ENCODE measurements at places on chromosomes 13 and 19.

DNA sequence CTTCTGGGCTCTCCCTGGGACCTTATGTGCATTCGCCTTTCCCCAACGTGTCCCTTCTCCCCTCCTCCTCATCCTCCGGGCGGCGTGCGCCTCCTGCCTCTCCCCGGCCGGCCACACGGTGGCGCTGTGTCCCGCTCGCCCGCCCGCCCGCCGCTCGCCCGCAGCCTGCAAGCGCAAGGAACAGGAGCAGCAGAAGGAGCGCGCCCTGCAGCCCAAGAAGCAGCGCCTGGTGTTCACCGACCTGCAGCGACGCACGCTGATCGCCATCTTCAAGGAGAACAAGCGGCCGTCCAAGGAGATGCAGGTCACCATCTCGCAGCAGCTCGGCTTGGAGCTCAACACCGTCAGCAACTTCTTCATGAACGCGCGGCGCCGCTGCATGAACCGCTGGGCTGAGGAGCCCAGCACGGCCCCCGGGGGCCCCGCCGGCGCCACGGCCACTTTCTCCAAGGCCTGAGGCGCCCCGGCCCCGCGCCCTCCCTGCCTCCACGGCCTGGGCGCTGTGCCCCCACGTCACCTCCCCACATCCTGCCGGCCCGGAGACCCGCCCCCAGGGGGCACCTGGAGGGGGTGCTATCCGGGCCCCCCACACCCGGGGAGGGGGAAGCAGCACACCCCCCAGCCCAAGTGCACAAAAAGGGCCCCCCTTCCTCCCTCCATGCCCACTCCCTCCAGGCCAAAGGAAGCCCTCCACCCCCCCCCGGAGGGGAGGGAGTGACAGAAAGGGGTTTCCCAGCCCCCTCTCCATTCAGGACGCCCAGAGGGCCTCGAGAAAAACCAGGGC is 21.9 kb downstream of the ONECUT3 start:
- no peak for DNase-seq

- peak; percentile 55 for DNase-seq
Measured at GRCh38 chr19:17302391-17303166, 646 bp downstream of the ABHD8 start.

DNA sequence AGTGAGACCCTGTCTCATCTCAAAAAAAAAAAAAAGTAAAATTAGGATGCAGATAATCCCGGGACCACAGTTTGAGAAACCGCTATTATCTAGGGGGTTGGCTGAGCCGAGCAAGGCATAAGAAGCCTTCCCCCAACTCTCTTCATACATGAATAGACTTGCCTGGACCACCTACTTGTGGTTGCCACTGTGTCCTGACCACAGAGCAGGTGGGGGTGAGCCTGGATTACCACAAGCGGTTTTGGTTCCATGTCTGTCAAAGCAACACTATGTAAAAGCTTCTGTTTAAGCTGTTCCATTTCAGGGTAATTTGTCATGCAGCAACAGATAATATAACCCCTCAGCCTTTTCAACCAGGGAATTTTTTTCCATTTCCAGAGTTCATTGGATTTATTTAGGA is 3.3 kb upstream of the NAPA start:
- peak; percentile 84 for DNase-seq

GRCh38 chr13:20882206-20882605 is 20.3 kb downstream of the XPO4 start:
- no peak for DNase-seq

GRCh38 chr13:59494560-59494970 is 669.2 kb downstream of the DIAPH3 start:
- DNase-seq: no peak

DNA sequence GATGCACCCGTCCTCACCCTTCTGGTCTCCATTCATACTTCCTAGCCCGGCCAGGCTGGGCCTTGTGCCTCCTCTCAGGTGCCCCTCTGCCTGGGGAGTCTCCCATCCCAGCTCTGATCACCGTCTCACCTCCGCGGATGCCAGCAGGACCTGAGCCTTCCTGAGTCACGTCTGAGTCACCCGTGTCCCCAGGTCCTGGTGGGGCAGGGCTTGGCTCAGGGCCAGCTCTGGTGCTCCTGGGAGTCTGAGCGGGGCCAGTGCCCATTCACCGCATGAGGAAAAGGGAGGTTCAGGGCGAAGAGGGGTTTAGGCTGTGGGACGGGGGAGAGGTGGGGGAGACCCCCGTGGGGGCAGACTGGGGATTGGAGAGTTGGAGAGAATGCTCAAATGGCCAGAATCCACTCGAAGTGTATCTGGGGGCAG is 593 bp downstream of the ATP8B3 start:
- peak; percentile 55 for DNase-seq

GRCh38 chr13:41200126-41200525 is 5.8 kb upstream of the KBTBD7 start:
- DNase-seq: no peak

DNA sequence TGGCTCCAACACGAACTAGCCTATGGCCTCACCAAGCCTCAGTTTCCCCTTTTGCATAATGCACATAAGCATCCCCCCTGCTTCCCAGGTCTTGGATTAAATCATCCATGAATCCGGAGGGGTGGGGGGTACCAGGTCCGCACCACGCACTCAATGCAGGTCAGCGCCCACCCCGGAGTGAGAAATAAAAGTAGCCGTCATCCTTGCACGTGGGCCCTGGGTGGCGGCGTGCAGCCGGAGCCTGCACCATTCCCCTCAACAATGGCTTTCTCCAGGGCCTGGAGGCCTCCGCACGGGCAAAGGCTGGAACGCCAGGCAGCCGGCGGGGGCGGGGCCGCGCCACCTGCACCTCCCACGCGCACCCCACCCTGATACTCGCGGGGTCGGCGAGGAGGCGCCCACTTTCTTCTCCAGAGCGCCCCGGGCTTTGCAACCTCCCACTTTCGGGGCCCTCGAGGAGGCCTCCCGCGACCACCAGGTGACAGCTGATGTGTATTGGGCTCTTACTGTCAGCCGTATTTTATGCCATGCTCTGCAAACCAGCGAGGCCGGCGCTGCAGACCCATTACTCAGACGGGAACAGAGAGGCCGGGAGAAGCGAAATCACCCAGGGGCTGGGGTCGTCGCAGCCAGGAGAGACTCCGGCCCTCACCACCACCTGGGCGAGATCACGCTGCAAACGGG is 767 bp upstream of the GADD45B start:
- peak; percentile 44 for DNase-seq

Measured in MV-4-11 (cell line).